ENCODE measurements at places on chromosomes 3 and 15.

GRCh38 chr3:98574132-98574531, 19.3 kb downstream of the CPOX start:
- DNase-seq = no peak

- no peak for DNase-seq
Measured at GRCh38 chr3:171327441-171328174, 132.6 kb downstream of the TNIK start.

- peak; percentile 30 for DNase-seq
Measured at GRCh38 chr15:68369931-68370767, 61.8 kb downstream of the ITGA11 start.

DNA sequence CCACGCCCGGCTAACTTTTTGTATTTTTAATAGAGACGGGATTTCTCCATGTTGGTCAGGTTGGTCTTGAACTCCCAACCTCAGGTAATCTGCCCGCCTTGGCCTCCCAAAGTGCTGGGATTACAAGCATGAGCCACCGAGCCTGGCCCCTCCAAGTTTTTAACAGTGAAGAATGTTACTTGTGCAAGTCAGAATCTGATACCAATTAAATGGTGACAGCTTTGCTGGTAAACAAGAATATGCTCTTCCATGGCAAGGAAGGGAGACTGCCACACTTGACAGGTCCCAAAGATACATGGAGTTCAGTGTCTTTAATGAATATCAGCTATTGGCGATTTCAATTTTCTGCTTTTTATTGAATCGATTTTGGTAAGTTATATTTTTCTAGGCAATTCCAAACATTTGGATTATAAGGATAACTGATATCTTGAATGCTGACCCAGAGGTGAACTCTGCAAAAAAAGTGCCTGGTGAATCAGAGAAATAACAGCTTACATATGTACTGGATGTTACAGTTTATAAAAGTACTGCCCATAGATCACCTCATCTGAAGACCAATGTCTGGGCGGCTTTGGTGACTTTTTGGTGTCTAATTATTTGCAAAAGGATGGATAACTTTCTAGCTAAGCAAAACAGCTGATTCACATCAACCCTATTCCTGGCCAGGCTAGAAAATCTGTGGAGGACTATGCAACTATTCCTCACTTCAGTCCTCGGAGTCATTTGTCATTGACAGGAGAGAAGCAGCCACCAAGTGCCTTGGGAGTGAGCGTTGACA, 1.2 kb downstream of the PARP16 start:
- no peak for DNase-seq

- no peak for DNase-seq
Measured at GRCh38 chr3:72320955-72321303, 527.3 kb downstream of the SHQ1 start.

DNA sequence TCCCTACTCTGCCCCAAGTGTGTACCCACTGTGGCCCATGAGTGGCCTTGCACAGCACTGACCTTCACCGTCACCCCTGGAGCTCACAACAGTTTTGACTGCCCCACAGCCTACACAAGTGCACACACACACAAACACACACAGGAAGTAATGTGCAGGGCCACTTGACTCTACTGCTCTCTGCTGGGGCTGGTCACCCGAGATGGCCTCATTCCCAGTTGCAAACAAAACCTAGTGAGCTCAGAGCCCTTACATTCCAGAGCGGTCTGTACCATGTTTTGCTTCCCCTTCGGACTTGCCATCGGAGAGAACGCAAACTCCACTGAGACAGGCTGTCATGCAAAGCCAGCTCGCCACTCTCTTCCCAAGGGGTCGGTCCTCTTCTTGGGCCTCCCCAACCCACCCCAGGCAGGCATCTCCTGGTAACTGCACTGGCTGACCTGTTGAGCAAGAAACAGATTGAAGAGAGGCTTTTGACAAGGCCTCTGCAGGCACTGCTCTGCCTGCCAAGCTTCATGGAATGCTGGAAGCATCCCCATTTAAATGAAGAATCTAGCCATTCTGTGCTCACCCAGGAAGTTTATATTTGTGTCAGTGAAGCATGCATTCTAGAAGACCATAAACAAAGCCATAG, 232.0 kb upstream of the IGF1R start:
- DNase-seq = peak; percentile 57

GRCh38 chr3:20080956-20081554, 40.8 kb downstream of the KAT2B start:
- no peak for DNase-seq

GRCh38 chr15:75835990-75836958, 7.0 kb upstream of the UBE2Q2 start:
- DNase-seq = no peak

GRCh38 chr3:112634786-112635541, 6.0 kb downstream of the CCDC80 start:
- DNase-seq = no peak

GRCh38 chr15:82140886-82141285, 95.1 kb upstream of the MEX3B start:
- no peak for DNase-seq

- DNase-seq = no peak
Measured at GRCh38 chr3:186664119-186664495, 1.7 kb upstream of the HRG start.

- DNase-seq = no peak
Measured at GRCh38 chr15:70835415-70835814, 18.5 kb downstream of the LARP6 start.

DNA sequence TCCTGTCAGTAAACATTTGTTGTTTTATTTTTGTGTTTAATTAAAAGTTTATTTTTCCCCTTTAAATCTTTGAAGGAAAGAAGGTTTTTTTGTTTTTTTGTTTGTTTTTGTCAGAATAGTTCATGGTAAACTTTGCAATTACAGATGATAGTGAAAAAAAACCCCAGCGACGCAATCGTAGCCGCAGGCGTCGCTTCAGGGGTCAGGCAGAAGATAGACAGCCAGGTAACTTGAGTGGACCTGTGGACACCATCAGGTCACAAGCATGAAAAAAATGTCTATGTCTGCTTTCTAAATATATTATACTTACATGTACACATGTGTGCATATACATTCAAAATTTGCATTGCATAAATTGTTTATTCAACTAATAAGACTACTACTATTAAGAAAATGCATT, 18.6 kb downstream of the DNAJC19 start:
- DNase-seq = no peak

DNA sequence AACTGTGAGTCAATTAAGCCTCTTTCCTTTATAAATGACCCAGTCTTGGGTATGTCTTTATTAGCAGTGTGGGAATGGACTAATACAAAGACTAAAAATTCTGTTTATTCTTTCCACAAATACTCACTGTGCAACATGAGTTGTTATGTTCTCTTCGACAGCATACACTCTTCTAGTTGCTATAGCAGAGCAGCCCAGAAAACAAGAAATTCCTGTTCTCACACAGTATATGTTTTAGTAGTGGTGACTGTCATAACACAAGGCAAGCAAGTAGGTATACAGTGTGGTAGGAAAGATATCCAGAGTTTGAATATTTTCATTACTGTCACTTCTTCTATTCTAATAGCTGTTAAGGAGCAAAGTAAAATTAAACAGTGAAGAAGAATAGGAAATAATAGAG, 453.3 kb downstream of the ROBO1 start:
- no peak for DNase-seq

- peak; percentile 71 for DNase-seq
Measured at GRCh38 chr15:74396445-74397238, 29.2 kb upstream of the CYP11A1 start.

Data from endodermal cell (in vitro differentiated cells).